ENCODE measurements at places on chromosomes 3 and 15.

GRCh38 chr15:32824777-32825176, 107.0 kb downstream of the GREM1 start:
- DNase-seq: no peak

DNA sequence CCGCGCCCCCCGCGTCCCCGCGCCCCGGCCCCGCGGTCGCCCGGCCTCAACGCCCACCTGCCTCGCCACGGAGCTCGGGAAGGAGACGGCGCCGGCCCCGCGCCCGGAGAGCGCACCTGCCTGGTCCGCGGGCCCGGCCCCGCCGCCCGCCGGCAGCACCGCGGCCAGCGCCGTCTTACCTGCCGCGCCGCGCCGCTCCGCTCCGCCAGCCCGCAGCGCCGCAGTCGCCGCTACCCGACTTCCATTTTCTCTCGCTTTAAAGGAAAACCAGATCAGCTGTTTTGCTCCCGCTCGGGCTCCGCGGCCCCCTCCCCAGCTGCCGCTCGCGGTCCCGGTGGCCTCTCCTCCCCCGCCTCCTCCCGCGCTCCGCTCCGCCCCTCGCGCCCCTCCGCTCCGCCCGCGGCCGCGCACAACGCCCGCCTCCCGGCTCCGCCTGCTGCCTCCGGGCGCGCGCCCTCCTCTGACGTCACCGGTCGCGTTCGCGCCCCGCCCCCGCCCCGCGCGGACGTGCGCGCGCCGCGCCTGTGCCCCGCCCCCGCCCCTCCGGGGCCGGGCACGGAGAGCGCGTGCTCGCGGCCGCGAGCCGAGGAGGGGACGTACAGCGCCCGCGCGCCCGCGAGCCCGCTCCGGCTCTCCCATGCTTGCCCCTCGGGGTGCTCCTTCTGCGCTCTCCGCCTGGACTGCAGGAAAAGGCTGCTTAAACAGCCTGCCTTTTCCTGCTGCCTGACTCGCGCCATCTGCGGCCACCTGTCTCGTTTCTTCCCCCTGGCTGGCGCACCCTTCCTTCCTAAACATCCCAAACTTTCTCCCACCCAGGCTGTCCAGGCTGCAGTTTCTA, 159.8 kb upstream of the CHRNA7 start:
- peak; percentile 62 for DNase-seq

GRCh38 chr3:41898631-41899030, 63.3 kb downstream of the ULK4 start:
- no peak for DNase-seq

DNA sequence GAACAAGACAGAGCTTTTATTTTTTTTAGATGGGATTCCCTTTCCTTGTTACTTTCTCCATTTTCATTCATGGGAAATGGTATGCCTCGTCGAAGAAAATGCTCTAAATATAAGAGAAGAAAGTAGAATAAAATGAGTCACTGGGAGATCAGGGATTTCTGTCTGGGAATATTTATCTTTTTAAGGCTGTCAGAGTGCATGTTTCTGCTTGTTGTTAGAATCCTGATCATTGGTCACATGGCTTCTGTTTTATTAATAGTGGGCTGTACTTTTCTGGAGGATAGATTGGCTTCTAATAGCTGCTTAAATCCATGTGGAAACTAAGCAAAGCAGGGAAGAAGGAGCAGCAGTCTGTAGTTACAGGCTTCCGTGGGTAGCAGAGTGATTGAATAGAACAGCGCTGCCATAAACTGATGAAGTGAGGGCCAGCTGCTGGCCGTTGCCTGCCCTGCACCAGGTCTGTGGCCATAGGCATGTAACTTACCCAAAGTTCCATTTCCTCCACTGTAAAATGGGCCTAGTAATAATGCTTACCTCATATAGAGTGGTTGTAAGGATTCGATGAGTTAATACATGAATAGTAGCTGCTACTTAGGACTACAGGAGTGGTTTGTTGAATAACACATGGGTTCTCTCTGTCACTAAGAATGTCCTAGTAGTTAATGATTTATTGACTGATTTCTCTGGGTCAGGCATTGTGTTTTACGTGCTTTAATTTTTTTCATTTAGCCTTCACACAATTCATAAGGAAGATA, 289.9 kb downstream of the SATB1 start:
- no peak for DNase-seq

GRCh38 chr3:20645340-20645739, 459.3 kb upstream of the SGO1 start:
- DNase-seq: no peak

DNA sequence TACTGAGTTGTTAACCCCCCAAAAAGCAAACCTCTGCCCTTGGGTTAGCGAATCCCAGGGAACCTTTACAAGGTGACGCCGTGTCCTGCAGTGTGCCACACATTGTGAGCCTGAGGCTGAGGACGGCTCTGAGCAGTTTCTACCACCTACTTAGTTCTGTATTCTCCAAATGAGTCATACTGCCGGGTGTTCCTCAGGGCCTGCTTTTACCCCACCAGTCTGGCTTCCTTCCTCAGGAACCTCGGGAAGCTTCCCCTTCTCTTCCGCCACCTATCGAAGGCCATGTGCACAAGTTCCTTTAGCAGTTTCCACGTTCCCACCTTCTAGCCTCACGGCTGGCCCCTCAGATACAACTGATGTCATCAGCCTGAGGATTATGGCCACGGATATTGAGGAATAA, 384.0 kb upstream of the TPM1 start:
- DNase-seq: no peak

DNA sequence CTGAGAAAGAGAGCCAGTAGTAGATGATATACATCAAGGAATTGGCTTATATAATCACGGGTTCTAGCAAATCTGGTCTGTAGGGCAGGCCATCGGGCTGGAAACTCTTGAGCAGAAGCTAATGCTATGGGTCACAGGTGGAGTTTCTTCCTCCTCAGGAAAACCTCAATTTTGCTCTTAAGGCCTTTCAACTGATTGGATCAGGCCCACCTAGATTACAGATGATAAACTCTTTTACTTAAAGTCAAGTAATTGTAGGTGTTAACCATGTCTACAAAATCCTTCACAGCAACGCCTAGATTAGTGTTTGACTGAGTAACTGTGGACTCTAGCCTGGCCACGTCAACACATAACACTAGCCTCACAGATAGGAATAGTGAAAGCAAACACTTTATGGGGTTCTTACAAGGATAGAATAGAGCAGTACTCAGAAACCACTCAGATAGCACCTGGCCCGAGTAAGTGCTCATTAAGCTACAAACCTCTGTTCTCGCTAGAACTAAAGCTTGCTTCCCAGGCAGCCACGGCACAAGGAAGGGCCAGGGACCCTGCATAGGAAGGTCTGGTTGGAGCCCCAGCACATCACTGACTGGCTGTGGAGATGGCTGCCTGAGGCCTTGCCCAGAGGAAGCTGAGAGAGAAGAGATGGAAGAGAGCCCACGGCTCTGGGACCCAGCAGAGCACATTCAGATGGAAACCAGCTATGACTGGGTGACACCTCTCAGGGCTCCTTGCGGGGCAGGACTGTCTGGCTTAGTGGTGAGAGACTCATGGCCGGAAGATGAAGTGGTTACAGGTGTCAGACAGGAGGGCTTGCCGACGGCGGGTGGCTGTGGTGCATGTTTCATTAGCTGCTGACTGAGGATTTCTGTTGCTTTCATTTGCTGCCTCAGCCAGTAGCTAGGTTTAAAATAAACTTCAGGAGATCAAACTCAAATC, 202.5 kb upstream of the TLE3 start:
- DNase-seq: peak; percentile 42

GRCh38 chr15:52263563-52264282, 31.9 kb downstream of the MYO5C start:
- DNase-seq: no peak

- no peak for DNase-seq
Observed at GRCh38 chr15:87781959-87782625, 474.4 kb downstream of the NTRK3 start.

DNA sequence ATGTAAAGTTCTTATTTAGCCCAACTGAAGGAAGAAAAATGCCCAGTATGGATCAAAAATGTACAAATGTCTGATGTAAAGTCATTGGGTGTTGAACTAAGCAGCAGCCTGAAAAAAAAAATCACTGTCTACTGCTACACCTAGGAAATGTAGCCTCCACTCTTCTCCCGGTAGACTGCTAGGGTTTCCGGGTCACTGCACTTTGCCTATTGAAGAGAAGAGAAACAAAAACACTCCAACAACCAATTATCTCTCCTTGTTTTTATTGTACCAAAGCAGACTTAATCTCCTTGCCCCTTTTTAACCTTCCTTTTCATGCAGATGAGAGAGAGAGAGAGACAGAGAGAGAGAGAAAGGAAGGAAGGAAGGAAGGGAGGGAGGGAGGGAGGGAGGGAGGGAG, 140.2 kb upstream of the SETMAR start:
- no peak for DNase-seq

DNA sequence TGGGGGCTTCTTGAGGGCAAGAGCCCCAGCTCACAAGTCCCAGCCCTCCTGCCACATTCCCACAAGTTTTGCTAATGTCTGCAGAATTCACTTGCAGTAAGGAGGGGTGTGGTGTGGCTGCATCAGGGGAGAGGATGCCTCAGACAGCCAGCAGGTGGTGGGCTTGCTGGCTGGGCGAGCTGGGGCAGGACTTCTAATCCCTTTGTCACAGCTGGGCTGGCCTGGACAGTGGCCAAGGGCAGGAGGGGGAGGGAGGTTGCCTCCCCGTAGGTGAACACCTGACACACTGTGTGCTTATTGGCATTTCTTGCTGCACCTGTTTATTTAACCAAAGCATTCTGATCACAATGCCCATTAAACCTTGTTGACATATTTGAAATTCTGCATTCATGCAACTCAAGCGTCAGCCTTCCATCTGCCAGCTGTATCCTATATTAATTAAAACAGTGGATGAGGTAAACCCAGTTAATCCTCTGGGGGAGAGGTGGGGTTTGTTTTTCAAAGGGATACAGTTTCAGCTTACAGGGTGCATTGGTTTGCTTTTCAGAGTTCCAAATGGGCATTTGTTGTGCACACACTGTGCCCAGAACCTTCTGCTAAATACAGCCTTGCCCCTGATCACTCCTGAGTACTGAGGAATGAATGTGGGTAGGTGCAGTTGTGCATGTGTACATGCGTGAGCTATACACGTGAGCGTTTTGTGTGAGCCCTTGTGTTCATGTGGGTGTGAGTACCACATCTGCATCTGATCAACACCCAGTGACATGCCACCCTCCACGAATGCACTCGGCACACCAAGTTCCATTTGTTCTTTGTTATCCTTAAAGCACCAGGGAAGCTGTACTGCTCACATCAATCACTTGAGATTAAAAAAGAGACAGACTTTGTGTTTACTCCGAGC, 268.7 kb downstream of the XXYLT1 start:
- no peak for DNase-seq

GRCh38 chr3:142962520-142963233, 797 bp downstream of the PAQR9 start:
- DNase-seq: no peak

- DNase-seq: no peak
Observed at GRCh38 chr15:50183112-50183794, 1.3 kb downstream of the SLC27A2 start.

GRCh38 chr3:98717584-98717983, 45.6 kb upstream of the ST3GAL6 start:
- no peak for DNase-seq

DNA sequence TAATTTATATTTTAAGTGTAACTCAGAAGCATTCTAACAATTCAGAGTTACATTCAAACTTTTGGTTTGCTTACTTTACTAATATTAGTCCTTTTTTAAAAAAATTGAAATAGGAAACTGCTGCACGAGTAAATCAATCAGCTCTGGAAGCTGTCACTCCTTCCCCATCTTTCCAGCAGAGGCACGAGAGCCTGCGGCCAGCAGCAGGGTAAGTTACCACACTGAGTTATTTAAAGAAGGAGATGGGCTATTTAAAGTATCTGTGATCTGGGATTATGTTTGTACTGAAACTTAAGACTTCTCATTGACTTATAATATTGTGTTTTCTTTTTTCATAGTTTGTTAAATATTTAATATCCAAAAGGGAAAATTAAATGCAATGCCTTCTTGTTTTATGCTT, 29.3 kb downstream of the APPL1 start:
- DNase-seq: no peak

GRCh38 chr3:150309557-150309956, 98.5 kb upstream of the TSC22D2 start:
- DNase-seq: no peak

GRCh38 chr3:99269606-99270351, 368.3 kb upstream of the DCBLD2 start:
- DNase-seq: no peak

- DNase-seq: no peak
Observed at GRCh38 chr3:172799246-172799645, 48.7 kb downstream of the ECT2 start.

DNA sequence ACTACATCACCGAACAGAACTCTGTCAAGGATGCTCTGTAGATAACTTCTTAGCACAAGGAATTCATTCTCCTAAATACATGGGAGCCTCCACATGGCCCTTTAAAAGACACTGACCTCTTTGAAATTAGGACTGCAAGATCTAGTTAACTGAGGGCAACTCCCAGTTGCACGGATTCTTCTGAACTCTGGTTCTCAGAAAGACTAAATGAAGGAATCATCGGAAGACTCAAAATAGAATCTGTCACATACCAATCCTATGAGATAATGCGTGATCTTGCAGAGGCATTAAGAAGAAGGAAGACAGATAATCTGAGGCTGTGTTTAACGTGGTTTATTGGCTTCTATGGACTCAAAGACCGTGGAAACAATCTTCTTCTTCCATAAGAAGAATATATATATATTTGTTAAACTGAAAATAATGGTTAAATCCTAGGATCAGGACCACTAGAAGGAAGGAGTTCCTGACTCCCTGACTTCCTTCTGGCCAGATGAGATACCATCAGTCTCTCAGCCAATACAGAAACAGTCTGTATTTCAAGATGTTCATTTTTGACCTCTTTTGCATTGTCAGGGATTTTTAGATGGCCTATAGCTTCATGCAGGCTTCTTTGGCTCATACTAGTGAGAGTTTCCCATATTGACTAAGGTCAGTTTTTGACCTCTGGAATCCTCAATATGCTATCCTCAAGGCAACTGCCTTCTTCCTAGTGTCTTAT, 33.9 kb upstream of the TBC1D23 start:
- DNase-seq: no peak

- DNase-seq: no peak
Observed at GRCh38 chr15:67109141-67110034, 44.0 kb downstream of the SMAD3 start.

GRCh38 chr15:96273317-96274086, 57.0 kb upstream of the NR2F2 start:
- DNase-seq: no peak

- no peak for DNase-seq
Observed at GRCh38 chr3:156617781-156618180, 56.6 kb upstream of the TIPARP start.
